ENCODE measurements at places on chromosomes 3 and 15. TPM values are rescaled to one million over a fixed set of nuclear protein-coding genes. Genes with fewer than 3 reads are reported as not detected.

Gene SAMD7
- not detected for total RNA-seq

Gene KBTBD13
- total RNA-seq = not detected

Gene RAB5A
- total RNA-seq = 74.2 TPM

Gene PAK6
- 11.8 TPM for total RNA-seq

Gene PSMA4
- 105 TPM for total RNA-seq

Gene ATP2C1
- total RNA-seq = 132 TPM

Gene GOLGA8T
- not detected for total RNA-seq

Gene RTP3
- total RNA-seq = not detected

Gene GHSR
- 0.82 TPM for total RNA-seq

Gene SI
- total RNA-seq = not detected

Gene RAB27A
- 8.2 TPM for total RNA-seq

Gene PPP2R3A
- total RNA-seq = 36.3 TPM

Gene SEMA3B
- 2.4 TPM for total RNA-seq
